Activated CD4-positive, CD25-positive, alpha-beta regulatory T cell treated with anti-CD3 and anti-CD28 coated beads, Interleukin-2, amount 50 U/mL, for 24 hours (primary cell): ENCODE measurements at places on chromosomes 16 and 17.

DNA sequence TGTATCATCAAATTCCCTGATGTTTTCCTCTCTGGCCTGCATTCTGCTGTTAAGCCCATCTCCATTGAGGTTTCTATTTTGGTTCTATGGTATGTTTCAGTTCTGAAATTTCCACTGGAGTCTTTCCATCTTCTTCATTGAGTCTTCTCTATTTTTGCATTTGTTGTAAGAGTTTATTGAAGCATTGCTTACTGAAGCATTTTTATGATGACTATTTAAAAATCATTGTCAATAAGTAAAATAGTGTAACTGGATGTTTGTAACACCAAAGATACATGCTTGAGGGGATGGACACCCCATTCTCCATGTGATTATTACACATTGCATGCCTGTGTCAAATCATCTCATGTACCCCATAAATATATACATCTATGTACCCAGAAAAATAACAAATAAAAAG is 8.6 kb downstream of the KRT40 start:
- ATAC-seq, result no peak

DNA sequence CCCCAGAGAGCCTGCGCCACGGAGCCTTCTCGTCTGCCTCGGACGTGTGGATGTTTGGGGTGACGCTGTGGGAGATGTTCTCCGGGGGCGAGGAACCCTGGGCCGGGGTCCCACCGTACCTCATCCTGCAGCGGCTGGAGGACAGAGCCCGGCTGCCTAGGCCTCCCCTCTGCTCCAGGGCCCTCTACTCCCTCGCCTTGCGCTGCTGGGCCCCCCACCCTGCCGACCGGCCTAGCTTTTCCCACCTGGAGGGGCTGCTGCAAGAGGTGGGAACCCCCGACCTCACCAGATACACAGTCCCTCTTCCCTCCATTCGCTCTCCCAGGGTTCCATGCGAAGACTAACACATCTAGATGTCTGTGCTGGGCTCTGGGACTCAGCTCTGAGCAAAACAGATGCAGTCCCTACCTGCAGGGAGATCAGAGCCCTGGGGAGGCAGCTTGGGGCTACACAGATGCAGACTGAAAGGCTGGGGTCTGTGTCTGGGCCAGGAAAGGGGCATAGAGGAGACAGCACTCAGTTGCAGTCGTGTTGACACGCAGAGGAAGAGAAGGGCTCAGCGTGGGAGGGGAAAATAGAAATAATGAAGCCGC is 3.7 kb downstream of the TNK1 start:
- no peak for ATAC-seq

DNA sequence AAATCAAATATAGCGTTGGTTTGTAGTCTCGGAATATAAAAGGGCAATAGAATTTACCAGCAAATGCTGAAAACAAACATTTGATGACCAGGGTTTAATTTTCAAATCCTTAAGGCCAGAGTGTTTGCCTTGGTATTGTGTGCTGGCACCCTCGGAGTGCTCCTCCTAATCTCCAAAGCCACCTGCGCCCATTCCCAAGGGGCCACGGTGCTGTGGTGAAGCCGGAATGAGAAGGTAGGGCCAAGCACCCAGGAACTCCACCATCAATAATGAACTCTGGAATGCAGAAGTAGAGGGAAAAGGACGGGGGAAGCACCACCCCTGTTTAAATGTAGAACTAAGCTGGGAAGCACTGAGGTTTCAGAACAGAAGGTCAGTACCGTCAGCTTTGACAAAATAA is 51.9 kb downstream of the COG7 start:
- no peak for ATAC-seq

DNA sequence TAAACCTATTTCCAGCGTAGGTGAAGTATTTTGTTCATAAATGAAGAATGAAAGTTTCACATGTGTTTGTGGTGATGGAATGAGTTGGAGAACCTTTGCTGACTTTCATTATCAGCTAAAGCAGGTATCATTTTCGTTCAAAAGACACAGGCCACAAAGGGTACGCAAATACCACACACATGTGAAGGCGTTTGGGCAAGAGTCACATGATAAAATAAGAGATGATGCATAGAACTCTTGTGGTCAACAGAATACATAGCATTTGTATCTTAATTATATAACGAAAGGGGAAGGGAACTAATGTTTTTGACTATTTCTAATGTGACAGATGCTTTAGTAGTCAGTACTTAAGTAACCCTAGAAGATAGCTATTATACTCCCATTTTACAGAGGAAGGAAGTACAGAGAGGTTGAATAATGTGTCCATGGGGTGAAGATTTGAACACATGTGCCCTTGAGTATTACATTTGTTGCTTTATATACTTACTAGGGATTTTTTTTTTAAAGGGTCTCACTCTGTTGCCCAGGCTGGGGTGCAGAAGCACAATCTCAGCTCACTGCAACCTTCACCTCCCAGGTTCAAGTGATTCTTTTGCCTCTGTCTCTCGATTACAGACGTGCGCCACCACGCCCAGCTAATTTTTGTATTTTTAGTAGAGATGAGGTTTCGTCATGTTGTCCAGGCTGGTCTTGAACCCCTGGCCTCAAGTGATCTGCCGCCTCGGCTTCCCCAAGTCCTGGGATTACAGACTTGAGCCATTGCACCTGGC is 4.8 kb downstream of the RPA1 start:
- peak; percentile 74 for ATAC-seq

GRCh38 chr17:6893382-6894205 is 62.1 kb upstream of the TEKT1 start:
- ATAC-seq, result no peak

- ATAC-seq, result no peak
Observed at GRCh38 chr17:46995841-46996571, 17.0 kb upstream of the RPRML start.

DNA sequence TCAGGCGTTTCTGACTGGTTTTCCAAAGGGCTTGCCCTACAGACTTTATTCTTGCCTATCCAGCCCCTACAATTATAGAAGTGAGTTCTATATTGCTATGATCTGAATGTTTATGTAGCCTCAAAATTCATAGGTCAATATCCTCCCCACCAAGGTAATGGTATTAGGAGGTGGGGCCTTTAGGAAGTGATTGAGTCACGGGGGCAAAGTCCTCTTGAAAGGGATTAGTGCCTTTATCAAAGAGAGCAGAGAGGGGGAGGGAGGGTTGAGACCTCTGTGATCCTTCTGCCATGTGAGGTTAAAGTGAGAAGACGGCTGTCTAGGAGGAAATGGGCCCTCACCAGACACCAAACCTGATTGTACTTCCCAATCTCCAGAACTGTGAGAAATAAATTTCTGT is 931 bp upstream of the CPHXL start:
- ATAC-seq, result no peak

- ATAC-seq, result no peak
Observed at GRCh38 chr16:67934306-67935100, 2.1 kb downstream of the PSMB10 start.
